ENCODE measurements at places on chromosomes 16 and 17. TPM values are rescaled to one million over a fixed set of nuclear protein-coding genes. Genes with fewer than 3 reads are reported as not detected.

GRCh38 chr17:29744121-29744520, 121.4 kb upstream of the CORO6 start:
- H3K27ac ChIP-seq, result no peak overlapping the region
- H3K27me3 ChIP-seq, result no peaks in the 10 kb centered on the region
- peaks cover 33% of the 10 kb centered on the region for H3K4me1 ChIP-seq
- peaks cover 9% of the 10 kb centered on the region for H3K36me3 ChIP-seq
- DNase-seq, result no peak

The CYBA gene
- total RNA-seq, result 505 TPM

GRCh38 chr17:15048381-15048780, 216.7 kb downstream of the PMP22 start:
- no peak overlapping the region for H3K4me3 ChIP-seq
- H3K27ac ChIP-seq, result no peak overlapping the region
- H3K36me3 ChIP-seq, result no peaks in the 10 kb centered on the region
- peaks cover 17% of the 10 kb centered on the region for H3K27me3 ChIP-seq
- DNase-seq, result no peak
- no peaks in the 10 kb centered on the region for H3K4me1 ChIP-seq

The ASPHD1 gene
- not detected for total RNA-seq

The COX6A2 gene
- not detected for total RNA-seq

DNA sequence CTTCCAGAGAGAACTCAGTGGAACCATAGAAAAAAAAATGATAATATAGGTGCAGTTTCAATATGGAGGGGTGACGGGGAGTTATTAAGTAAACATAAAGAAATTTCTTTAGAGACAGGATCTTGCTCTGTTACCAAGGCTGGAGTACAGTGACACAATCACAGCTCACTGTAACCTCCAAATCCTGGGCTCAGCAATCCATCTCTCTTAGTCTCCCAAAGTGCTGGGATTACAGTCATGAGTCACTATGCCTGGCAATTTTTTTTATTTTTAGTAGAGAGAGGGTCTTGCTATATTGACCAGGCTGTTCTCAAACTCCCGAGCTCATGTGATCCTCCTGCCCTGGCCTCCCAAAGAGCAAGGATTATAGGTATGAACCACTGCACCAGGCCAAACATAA, 48.8 kb downstream of the NLRC5 start:
- H3K36me3 ChIP-seq, result peaks cover 51% of the 10 kb centered on the region
- H3K27me3 ChIP-seq, result no peaks in the 10 kb centered on the region
- H3K4me3 ChIP-seq, result peak overlapping the region; percentile 56

The SCGB1C2 gene
- not detected for total RNA-seq

All from activated naive CD8-positive, alpha-beta T cell treated with anti-CD3 and anti-CD28 coated beads, Interleukin-2, amount 10 ng/mL, durations not matched to agents 7 days and 5 days (primary cell).